Panc1 (cell line): ENCODE measurements at places on chromosomes 13 and 19.

GRCh38 chr19:4140237-4140711 lies 13.2 kb upstream of the CREB3L3 start:
- no peak overlapping the region for H3K27ac ChIP-seq
- no peak for DNase-seq
- no peak overlapping the region for H3K4me3 ChIP-seq
- H3K36me3 ChIP-seq: no peaks in the 10 kb centered on the region
- no peaks in the 10 kb centered on the region for H3K4me1 ChIP-seq
- no peaks in the 10 kb centered on the region for H3K27me3 ChIP-seq

GRCh38 chr13:43054803-43055802 lies 31.7 kb downstream of the DNAJC15 start:
- peaks cover 17% of the 10 kb centered on the region for H3K4me1 ChIP-seq
- no peaks in the 10 kb centered on the region for H3K36me3 ChIP-seq
- no peak for DNase-seq
- H3K27me3 ChIP-seq: no peaks in the 10 kb centered on the region

GRCh38 chr13:93467175-93467574 lies 240.6 kb downstream of the GPC6 start:
- no peak for DNase-seq
- no peak overlapping the region for H3K4me3 ChIP-seq
- no peak overlapping the region for H3K27ac ChIP-seq
- no peaks in the 10 kb centered on the region for H3K4me1 ChIP-seq
- H3K27me3 ChIP-seq: no peaks in the 10 kb centered on the region
- no peaks in the 10 kb centered on the region for H3K36me3 ChIP-seq

GRCh38 chr13:31038834-31039552 lies 106.5 kb downstream of the TEX26 start:
- no peak overlapping the region for H3K27ac ChIP-seq
- DNase-seq: no peak
- no peaks in the 10 kb centered on the region for H3K4me1 ChIP-seq
- H3K4me3 ChIP-seq: no peak overlapping the region

DNA sequence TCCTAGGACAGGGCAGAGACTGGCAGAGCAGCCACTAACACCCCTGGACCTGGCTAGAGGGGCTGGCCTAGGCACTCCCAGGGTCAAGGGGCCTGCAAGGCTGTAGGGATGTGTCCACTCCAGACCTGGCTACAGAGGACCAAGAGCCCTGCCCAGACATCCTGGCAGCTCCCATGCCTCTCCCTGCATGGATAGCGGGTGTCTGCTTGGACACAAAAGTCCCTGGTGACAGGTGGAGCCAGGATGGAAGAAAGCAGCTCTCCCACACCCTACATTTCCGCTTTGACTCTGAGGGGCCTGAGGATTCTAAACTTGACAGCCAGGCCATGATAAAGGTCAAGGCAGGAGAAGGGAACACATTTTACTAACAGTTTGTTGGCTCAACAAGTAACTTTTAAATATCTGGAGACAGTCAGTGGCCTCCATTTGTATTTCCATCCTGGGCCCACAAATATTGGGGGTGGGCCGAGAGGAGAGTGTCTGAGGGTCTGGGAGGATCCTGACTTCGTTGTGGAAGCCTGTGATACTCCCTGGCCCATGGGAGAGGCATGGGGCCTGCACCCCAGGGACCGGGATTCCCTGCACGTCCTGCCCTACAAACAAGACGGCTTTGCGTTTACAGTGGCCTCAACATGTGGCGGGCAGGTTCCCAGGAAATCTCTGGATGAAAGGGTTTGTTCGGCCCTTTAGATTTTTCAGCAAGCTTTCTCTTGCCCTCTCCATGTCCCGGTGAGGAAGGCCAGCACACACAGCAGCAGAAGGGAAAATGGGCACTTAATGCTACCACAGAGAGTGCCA lies 19.8 kb upstream of the SLC7A9 start:
- H3K4me1 ChIP-seq: no peaks in the 10 kb centered on the region
- no peaks in the 10 kb centered on the region for H3K27me3 ChIP-seq

DNA sequence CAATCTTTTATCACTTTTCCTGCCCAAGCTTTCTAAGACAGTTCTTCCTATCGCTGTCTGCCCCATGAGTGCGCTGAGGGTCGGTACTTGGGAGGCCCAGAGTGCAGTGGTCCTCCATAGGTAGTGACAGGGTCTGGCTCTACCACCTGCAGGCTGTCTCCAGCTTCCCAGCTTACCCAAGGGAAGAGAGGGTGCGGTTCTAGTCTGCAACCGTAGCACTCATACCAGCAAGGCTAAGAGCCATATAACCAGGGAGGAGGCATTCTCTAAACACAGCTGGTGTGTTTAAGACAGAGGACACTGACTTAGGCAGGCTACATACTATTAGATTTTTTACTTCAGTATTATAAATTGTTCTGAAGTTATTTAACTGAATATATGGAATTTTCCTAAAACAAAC lies 8.2 kb downstream of the PROZ start:
- no peak for DNase-seq
- no peaks in the 10 kb centered on the region; the same call in 1 of the 2 replicates for H3K4me1 ChIP-seq

DNA sequence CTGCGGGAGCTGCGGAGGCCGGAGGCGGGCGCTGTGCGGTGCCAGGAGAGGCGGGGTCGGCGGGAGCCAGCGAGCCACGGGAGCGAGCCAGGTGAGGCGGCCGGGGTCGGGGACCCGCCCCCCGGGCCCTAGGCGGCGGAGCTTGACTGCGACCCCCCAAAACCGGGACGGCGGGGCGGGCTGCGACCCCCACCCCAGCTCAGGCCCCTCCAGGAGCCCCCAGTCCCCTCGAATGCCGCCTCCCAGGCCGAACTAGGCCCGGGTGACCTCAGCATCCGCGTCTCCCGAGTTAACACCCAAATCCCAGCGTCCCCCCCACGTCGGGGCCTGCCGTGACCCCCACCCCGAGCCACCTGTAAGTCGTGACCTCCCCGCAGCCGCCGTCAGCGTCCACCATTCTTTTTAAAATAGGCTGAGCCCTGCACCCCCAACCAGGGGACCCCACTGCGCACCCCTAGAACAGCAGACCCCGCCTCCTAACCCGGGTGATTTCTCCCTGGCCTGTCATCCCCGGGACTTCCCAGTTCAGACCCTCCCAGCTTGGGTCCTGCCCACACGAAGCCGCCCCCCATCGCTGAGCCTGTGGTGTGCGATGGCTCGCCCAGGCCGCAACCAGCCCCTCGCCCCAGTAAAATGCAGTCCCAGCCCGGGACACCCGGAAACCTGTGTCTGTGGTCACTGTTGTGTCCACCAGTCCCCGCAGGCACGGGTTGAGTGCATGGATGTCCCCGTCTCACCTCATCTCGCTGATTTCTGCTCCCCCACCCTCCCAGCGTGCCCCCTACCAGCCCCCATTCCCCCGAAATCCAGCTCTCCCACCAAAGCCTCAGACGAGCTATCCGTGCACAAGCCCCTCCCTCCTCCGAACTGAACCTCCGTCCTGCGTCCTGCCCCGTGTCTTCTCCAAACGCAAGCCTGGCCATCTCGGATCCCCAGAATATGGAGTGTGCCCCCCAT lies 551 bp downstream of the FZR1 start:
- DNase-seq: no peak
- peak overlapping the region; percentile 75 for H3K27ac ChIP-seq
- H3K4me3 ChIP-seq: peak overlapping the region; percentile 73
- H3K27me3 ChIP-seq: no peaks in the 10 kb centered on the region

- H3K27me3 ChIP-seq: no peaks in the 10 kb centered on the region
- no peak for DNase-seq
- H3K4me1 ChIP-seq: no peaks in the 10 kb centered on the region
- no peak overlapping the region for H3K27ac ChIP-seq
Observed at GRCh38 chr13:113437408-113438010, 15.8 kb downstream of the ADPRHL1 start.

DNA sequence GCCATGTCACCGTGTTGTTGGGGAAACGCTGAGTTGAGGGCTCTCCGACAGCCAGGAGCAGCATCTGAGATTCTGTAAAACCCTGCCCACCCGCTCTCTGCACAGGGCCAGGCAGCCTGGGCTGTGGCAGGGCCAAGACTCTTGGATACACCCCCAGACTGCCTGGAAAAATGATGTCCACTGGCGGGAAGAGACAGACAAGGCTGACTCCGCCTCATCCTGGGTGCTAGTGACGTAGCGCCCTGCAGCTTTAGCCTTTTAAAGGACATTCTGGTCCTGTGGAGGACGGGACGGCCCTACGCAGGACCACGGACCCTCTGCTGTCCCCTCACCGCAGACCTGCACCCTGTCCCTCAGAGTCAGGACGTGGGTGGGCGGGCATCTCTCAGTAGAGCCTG lies 20.7 kb upstream of the LILRA2 start:
- no peaks in the 10 kb centered on the region for H3K4me1 ChIP-seq
- no peak overlapping the region for H3K27ac ChIP-seq
- peaks cover 16% of the 10 kb centered on the region for H3K27me3 ChIP-seq
